Activated CD8-positive, alpha-beta memory T cell treated with anti-CD3 and anti-CD28 coated beads, Interleukin-2, amount 10 ng/mL, durations not matched to agents 7 days and 5 days (primary cell): ENCODE measurements at places on chromosomes 6 and 20. TPM values are rescaled to one million over a fixed set of nuclear protein-coding genes. Genes with fewer than 3 reads are reported as not detected.

ZFP57 gene
- 16.1 TPM for total RNA-seq

SRXN1 gene
- total RNA-seq: 17.7 TPM

CFB gene
- total RNA-seq: 0.12 TPM

SLC25A27 gene
- 0.12 TPM for total RNA-seq

MAS1 gene
- total RNA-seq: not detected

TRAPPC3L gene
- total RNA-seq: not detected

SNX21 gene
- total RNA-seq: 0.96 TPM

SPTLC3 gene
- 1.2 TPM for total RNA-seq

FRK gene
- total RNA-seq: 0.12 TPM

KCNB1 gene
- total RNA-seq: 0.05 TPM

BNIP5 gene
- not detected for total RNA-seq
